ENCODE measurements at places on chromosomes 6 and 20.
A peak's percentile ranks its signal among the peaks of the same experiment; 100 is the strongest.

DNA sequence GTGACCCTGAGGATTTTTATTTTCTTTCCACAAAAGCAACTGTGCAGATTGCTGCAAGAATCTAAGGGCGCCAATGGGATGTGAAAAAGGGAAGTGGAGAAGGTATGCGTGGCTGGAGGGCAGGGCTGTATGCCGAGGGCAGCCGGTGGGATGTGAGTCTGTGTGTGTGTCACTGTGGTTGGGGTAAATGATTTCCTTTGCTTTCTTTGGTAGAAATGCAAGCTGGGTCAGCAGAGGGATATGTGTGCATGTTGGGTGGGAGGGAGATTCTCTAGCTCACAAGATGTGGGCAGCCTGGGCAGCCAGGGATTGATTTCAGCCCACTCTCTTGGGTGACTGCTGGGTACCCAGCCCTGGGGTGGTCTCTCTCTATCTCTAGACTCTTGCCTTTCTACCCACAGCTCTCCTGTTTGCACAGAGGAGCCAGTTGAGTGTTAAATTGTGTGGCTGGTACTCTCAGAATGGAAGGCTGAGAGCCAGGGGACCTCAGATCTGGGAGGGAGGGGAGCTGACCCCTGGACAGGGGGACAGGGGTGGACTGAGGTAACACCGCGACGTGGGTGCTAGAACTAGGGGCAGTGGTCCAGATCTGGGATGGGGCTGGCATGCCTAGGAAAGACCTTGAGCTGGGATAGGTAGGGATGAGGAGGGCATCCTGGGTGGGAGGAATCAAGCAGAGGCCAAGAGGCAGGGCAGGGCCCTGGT lies 136.8 kb upstream of the RNF24 start:
- DNase-seq: no peak

DNA sequence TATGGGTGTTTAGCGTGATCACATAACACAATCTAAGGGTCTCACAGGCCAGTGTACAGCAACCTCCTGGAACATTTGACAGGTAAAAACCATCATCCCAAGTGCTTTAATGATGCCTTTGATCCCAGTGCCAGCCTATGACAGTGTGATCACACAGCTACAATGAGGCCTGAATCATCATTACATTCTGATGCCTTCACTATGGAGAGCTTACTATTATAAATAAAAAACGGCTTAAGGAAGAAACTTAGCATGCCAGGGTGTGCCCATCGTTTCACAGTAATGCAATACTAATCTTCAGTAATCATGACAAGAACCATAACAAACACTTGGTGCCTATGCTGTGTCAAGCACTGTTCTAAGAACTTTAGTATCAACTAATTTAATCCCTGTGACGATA lies 11.4 kb downstream of the MAP7 start:
- DNase-seq: no peak

- peak; percentile 52 for DNase-seq
Measured at GRCh38 chr6:104525677-104526322, 333.9 kb downstream of the HACE1 start.

- no peak for DNase-seq
Measured at GRCh38 chr6:161210857-161211256, 63.0 kb downstream of the AGPAT4 start.

DNA sequence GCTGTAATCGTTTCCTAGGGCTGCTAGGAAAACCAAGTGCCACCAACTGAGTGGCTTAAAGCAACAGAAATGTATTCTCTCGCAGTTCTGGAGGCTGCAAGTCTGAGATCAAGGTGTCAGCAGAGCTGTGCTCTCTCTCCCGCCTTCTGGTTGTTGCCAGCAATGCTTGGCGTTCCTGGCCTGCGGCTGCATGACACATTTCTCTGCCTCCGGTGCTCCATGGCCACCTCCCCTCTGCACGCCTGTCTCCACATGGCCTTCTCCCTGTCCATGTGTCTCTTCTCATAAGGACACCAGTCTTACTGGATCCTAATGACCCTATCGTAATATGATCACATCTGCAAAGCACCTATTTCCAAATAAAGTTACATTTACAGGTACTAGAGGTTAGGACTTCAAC lies 91.7 kb upstream of the AKAP12 start:
- no peak for DNase-seq

DNA sequence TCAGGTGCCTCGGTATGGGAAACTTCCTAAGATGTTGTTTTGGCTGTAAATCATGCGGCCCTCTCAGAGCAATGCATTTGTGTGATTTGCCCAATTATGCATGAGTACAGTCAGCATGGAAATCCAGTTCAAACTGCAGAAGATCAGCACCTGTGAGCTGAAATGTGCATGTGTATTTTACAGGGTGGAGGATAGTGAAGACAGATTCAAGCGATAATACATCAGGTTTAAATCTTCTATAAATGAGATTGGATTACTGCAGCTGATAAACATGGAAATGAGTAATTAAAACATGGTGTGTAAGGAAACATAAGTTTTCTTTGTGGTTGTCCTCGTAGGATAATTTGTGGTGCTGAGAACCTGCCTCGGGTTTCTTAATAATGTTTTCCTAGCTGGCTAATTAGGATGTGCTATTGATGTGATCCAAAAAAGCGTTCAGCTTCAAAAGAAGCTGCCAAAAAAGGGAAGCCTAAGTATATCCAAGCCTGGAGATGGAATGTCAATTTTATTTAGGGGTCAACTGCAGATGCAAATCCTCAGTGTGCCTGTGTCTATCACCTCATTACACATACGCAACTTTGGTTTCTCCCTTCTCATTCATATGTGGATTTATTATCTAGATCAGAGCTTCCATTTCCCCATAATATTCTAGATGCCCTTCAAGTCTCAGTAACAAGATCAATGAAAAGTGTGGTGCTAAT lies 117.1 kb upstream of the CCDC28A start:
- DNase-seq: no peak

DNA sequence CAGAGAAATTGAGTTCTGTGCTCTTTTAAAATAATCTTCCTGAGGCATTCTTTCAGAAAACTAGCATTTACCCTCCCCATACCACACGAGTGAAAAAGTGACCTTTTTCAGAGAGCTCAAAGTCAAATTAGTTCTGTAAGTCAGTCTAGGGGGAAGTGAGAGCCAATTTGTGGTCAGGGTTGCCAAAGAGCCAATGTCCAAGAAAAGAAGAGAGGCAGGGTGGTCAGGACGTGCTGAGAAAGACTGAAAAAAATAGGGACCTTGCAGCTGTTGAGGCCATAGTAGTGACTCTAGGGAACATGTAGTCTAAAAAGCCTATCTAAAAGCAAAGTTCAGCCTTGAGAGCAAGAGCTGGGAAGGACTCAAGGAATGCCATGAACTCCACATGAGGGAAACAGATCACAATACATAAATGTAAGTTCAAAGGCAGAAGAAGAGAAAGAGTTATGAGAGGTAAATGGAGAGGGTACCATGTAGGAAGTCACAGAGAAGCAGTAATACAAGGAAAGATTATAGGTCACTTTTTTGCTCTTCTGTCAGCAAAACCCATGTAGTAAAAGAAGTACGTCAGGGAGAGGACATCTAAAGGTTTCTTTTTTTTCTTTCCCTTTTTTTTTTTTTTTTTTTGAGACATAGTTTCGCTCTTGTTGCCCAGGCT lies 565.1 kb upstream of the FLRT3 start:
- DNase-seq: no peak

- DNase-seq: no peak
Measured at GRCh38 chr6:7535498-7535897, 6.0 kb upstream of the DSP start.

- no peak for DNase-seq
Measured at GRCh38 chr6:24444588-24444987, 41.9 kb downstream of the MRS2 start.

GRCh38 chr6:16828058-16828457 lies 66.8 kb upstream of the ATXN1 start:
- no peak for DNase-seq

DNA sequence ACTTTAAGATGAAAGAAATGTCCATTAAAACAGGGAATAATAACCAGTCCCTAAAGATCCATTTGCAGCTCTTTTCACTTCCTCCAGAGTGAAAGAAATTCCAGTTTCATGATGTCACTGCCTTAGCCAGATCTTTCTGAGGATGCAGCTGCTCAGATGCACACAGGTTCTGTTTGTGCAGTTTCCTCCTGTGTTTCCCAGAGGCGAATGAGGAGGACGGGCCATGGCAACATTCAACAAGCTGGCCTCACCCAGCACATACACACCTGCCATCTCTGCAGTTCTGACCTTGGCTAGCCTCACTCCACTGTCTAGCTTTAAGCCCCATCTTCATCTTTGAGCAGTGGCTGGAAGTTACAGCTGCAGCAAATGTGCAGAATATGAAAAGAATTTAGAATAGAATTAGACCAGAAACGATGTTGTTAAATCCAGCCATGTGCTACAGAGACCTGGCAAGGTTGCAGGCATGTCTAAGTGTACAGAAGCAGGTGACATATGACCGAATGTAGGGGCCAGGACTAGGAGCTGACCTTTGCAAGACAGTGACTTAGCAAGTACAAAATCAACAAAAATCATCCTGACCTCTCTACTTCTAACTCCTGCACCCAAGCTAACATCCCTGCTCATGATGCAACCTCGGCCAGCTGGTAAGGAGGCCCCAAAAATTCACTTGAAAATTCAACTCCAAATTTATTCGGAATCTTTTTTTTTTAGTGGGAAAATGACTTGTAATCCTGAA lies 35.0 kb downstream of the FAM50B start:
- DNase-seq: no peak

DNA sequence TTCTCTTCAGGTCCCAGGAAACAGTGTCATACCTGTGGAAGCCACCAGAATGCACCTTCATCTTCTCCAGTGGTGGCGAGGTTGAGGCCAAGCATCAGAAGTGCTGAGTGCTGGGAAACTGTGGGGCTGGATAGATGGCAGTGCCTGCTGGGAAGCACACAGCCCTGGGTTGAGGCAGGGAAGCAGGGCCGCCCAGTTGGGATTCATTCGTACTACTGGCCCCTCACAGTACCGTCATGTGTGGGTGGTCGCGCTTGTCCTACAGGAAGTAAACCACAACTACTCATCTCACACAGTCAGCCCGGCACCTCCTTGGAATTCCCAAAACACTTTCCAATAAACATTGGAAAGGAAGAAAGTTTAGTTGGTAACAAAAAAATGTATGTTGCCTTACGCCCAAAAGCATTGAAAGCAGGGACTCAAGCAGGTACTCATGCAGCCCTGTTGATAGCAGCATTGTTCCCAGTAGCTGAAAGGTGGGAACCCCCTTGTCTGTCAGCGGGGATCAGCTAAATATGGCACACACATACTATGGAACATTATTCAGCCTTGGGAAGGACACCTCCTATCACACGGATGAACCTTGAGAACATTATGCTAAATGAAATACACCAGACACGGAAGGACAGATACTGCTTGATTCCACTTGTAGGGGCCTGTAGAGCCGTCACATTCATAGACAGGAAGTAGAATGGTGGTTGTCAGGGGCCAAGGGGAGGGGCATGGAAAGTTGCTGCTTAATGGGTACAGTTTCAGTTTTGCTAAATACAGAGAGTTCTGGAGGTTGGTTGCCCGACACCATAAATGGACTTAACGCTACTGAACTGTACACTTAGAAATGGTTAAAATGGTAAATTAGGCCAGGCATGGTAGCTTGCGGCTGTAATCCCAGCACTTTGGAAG lies 162.7 kb downstream of the MTHFD1L start:
- DNase-seq: no peak

GRCh38 chr6:6863970-6864639 lies 243.7 kb upstream of the RREB1 start:
- no peak for DNase-seq

GRCh38 chr20:20609522-20609921 lies 102.9 kb downstream of the RALGAPA2 start:
- DNase-seq: no peak

- peak; percentile 65 for DNase-seq
Measured at GRCh38 chr20:22462975-22463914, 121.1 kb downstream of the FOXA2 start.

DNA sequence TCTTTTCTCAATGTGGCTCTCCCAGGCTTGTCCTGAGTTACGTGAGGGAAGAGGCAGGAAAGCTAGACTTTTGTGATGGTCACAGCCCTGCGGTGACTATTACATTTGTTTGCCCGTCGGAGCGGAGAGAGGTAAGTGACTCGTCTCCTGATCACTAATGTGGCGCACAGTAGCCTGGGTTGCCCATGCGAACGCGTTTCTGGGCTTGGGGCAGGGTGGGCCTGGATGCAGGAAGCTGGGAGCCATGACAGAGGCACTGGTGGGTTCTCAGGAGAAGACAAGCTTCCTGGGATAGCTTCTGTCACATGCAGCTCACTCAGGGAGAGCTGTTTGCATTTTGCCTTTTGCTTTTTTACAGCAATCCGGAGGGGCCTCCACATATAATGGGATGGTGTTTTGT lies 60.6 kb downstream of the IGF2R start:
- no peak for DNase-seq

DNA sequence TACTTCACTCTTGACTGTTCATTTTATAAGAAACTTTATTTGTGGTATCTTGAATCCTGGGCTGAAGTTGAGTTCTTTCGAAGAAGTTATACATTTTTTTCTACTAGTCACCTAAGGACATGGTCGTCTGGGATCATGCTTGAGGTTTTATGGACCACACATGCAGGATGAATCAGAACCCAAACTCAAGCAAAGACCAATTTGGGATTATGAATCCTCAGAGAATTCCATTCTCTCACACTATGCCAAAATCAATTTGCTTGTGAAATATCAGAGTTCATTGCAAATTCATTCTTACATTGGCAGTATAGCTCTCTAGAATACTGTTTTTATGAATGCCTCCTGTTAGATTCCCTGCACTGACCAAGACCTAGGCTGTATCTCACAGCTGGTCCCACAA lies 114.3 kb upstream of the HDAC2 start:
- no peak for DNase-seq

GRCh38 chr6:169079650-169080049 lies 174.0 kb downstream of the THBS2 start:
- DNase-seq: no peak

GRCh38 chr20:2871111-2871465 lies 2.2 kb upstream of the PTPRA start:
- DNase-seq: no peak

GRCh38 chr6:161748535-161749416 lies 474.9 kb upstream of the AGPAT4 start:
- DNase-seq: peak; percentile 19

GRCh38 chr6:65295812-65296211 lies 411.2 kb downstream of the EYS start:
- no peak for DNase-seq
